Stimulated activated effector memory CD8-positive, alpha-beta T cell treated with anti-CD3 and anti-CD28 coated beads, Interleukin-12 subunit alpha, Interleukin-12 subunit beta, amount 100 ng/mL, for 72 hours (primary cell): ENCODE measurements at places on chromosomes 11 and 22.

DNA sequence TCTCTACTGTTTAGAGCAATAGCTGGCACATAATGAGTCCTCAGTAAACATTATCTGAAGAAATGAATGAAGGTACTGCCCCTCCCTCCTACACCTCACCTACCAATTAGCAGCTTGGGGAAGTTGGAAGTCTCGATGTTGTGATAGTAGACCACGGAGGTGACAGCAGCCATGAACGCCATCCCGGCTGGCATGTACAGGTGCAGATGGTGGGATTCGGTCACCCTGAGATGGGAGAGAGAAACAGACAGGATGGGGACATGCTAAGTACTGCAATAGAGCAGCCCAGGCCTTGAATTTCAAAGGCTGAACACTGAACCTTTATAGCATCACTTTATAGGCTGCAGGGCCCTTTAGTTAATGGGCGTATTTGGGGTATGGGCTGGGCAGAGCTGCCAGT, 6.6 kb downstream of the ABCC8 start:
- DNase-seq: no peak

- no peak for DNase-seq
Observed at GRCh38 chr11:117489999-117490679, 162.5 kb downstream of the CEP164 start.

DNA sequence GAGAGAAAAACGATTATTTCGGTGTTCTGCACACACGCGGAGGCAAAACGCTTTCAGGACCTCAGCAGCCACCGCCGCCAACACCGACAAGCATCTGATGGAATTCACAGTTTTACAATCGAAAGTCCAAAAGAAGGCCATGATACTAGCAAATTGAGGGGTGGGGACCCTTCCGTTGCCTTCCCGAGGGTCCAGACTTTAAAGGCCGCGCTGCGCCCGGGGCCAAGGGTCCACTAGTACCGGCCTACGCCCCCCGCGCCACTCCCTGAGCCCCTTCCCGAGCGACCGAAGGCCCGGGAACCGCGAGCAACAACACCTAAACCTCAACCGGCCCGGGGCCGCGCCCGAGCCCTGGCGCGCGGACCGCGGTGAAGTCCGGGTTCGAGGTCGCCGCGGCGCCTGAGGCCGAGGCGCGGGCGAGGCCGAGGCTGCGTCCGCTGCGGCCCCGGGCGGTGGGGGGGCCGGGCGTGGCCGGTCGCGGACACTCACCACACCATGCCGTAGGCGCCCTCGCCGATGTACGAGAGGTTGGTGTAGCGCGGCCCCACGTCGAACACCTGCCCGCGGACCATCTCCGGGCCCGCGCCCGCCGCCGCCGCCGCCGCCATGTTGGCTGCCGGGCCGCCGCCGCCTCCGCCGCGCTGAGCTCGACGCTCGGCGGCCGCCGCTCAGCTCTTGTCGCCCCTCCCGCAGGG, 465 bp downstream of the MAPK1 start:
- peak; percentile 13 for DNase-seq

- no peak for DNase-seq
Observed at GRCh38 chr11:107898270-107898669, 30.0 kb upstream of the RAB39A start.

- no peak for DNase-seq
Observed at GRCh38 chr11:68892576-68892975, 11.1 kb downstream of the MRPL21 start.

- no peak for DNase-seq
Observed at GRCh38 chr11:124294687-124295086, 19.1 kb downstream of the OR8D1 start.

DNA sequence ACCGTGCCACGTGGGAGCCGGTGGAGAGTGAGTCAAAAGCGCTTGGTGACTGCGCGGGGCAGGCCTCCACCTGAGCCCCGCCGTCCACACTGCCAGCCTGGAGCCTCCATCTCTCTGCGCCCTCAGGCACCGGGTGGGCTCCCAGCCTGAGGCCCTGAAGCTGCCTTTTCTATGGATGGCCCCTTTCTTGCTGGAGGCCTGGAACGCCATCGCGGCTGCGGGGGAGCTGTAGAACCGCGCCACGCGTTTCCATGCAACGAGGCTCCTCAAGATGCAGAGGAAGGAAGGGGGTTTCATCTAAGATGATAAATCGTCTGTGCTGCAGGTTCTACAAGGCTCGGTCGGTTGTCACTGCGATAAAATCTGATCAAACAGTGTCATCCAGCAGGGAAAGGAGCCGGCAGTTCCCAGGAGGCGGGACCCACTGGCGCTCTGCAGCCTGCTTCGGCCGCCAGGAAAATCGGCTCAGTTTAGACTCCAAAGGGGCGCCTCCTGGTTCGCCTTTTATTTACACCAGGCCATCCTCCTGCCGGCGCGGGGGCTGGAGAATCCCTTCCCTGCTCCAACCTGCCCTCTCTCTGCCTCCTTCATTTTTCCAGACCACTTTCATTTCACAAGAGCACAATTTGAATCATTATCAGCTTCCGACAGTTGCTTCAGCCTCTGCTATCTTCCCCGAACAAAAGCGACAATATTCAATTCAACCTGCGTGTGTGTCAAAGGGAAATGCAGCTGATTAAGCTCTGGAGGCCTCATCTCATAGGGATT, 624.4 kb downstream of the BRD1 start:
- no peak for DNase-seq

- DNase-seq: no peak
Observed at GRCh38 chr22:44118645-44119315, 61.9 kb upstream of the PARVG start.

- peak; percentile 54 for DNase-seq
Observed at GRCh38 chr11:115256397-115257197, 247.6 kb downstream of the CADM1 start.

- no peak for DNase-seq
Observed at GRCh38 chr22:19086896-19087295, 35.3 kb downstream of the DGCR2 start.

- no peak for DNase-seq
Observed at GRCh38 chr11:112085822-112086421, 634 bp downstream of the TIMM8B start.

GRCh38 chr22:25745341-25746011, 3.5 kb downstream of the MYO18B start:
- DNase-seq: no peak

- no peak for DNase-seq
Observed at GRCh38 chr11:18449251-18449650, 6.4 kb upstream of the LDHAL6A start.
